WTC11 (cell line): ENCODE measurements at places on chromosomes 7 and 10.

DNA sequence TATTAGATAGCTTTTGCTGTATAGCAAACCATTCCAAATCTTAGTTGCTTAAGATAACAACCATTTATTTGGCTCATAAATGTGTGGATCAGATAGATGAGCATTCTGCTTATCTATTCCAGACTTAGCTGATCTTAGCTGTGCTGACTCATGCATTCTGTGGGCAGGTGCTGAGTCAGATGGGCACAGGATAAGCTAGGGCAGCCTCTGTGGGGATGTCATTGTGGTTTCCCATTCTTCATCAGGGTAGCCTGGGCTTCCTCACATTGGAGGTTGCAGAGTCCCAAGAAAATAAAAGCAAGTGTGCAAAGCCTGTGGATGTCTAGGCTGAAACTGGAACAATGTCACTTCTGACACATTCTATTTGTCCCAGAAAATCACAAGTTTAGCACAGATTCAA, 917.0 kb downstream of the TYW1 start:
- no peak for DNase-seq

DNA sequence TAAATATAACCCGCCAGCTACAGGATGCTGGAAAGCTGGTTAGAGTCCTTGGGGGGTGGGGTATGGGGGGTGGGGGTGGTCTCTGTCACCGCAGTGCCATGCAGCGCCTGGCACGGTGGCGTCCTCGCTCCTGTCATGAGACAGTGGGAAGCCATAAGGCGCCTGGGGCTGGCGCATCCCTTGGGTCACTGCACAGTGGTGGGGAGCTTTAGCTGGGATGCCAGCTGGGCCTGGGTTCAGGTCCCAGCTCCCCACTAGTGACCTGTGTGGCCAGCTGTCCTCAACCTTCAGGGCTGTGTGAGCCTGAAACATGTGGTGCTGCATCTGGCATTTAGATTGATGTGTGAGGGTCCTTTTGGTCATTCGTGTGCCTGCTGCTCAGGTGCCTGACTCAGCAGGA, 93.9 kb downstream of the BMS1 start:
- no peak for DNase-seq

- no peak for DNase-seq
These were observed 639.7 kb upstream of the AUTS2 start for GRCh38 chr7:68958571-68958970.

DNA sequence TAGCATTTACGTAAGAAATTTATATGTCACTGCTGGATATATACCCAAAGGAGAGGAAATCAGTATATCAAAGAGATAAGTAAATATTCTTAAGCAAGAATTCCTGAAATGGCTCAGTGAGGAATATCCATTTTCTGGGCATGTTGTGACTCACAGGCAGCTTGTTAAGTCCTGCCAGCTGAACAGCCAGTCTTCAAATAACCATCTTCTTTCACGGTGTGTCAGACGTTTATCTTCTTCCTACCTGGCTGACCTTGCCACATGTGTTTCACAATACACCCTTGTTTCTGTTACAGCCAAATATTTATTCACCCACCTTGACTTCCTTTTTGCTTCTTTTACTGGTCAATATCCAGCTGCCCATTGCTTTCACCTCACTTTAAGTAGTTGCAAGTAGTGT, 648.1 kb downstream of the ANKRD7 start:
- DNase-seq: no peak

DNA sequence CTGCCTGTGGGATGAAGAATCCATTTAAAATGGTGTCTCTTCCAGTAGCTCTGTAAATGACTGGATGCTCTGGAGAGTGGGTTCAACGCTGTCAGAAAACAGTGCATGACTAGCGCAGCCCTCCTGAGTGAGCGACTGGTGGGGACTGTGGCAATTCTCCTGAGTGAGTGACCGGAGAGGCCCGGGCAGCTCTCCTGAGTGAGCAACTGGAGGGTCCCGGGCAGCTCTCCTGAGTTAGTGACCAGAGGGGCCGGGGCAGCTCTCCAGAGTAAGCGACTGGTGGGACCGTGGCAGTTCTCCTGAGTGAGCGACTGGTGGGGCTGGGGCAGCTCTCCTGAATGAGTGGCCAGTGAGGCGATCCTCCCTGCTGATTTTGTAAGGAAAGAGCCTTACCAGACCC, 85.5 kb downstream of the WDR37 start:
- no peak for DNase-seq

GRCh38 chr10:104907521-104907920, 266.4 kb downstream of the SORCS3 start:
- no peak for DNase-seq

DNA sequence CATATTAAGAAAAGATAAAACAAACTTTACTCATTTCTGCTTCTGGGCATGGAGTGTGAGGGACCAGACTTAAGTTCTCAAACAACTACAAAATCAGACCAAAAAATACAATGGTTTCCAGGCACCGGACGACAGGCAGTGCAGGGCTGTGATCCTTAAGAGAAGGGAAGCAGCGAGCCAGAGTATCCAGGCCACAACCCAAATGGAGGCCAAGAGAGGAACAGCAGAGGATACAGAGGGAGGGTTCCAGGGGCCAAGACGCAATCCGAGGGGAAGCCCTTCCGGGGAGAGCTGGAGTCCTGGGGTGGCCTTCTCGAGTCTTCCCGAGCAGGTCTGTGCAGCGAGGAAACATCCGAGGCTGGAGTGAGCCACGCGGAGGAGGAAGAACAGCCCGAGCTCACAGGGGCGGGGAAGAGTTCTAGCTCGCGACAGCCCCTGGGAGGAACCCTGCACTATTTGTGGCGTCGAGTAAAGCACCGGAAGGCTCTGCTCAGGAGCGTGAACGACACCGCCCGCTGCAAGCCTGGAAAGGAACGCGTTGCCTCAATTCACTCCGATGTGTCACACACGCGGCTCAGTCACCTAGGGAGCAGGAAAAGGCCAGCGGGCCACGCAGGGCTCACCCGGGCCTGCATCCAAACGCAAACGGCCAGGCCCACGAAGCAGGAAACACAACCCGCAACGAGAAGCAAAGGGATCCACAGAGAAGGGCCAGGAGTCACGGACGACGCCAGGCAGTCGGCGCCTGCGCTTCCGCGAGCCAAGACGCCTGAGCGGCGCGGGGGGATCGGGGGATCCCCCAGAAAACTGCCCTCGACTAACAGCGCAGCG, 933 bp upstream of the RNF32 start:
- DNase-seq: peak; percentile 18
